ENCODE measurements at places on chromosomes 4 and X.

- no peak for DNase-seq
Observed at GRCh38 chr4:77500801-77501200, 104.8 kb upstream of the CXCL13 start.

- DNase-seq: no peak
Observed at GRCh38 chr4:147863111-147863747, 131.3 kb downstream of the ARHGAP10 start.

GRCh38 chr4:21979196-21979595 lies 30.6 kb upstream of the KCNIP4 start:
- DNase-seq: no peak

GRCh38 chr4:21012851-21013331 lies 312.6 kb downstream of the PACRGL start:
- no peak for DNase-seq

GRCh38 chr4:6730603-6731317 lies 14.8 kb downstream of the BLOC1S4 start:
- no peak for DNase-seq

DNA sequence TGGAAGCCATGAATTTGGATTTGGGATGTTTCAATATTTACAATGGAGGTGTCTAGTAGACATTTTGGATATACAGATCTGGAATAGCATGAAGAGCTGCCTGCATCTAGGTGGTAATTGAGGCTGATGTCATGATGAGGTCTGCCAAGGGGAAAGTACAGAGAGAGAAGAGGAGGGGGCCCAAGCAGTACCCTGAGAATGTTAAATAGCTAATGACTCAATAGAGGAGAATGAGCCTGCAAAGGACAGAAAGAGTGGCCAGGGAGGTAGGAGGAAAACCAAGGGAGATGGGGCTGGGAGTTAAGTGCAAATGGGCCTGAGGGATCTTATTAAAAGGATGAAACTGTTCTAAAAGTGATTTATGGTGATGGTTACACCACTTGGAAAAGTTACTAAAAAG lies 182.2 kb upstream of the KIT start:
- no peak for DNase-seq

DNA sequence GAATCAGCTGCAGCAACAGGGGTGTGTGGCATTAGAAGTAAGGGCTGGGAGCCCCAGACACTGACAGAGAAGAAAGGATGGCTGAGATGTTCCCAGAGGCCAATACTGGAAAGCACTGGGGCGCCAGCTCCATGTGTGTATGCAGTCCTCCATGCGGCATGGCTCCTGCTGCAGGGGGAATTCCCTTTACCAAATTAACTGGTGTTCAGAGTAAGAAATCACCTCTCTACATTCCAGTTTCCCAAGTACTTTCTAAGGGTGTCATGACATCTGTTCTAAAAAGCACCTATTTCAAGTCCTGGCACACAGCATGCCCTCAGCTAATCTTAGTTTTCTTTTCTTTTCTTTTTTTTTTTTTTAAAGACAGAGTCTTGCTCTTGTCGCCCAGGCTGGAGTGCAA lies 98.0 kb downstream of the MAML3 start:
- DNase-seq: no peak

- DNase-seq: no peak
Observed at GRCh38 chrX:98398542-98398941, 1514.8 kb downstream of the RPA4 start.

DNA sequence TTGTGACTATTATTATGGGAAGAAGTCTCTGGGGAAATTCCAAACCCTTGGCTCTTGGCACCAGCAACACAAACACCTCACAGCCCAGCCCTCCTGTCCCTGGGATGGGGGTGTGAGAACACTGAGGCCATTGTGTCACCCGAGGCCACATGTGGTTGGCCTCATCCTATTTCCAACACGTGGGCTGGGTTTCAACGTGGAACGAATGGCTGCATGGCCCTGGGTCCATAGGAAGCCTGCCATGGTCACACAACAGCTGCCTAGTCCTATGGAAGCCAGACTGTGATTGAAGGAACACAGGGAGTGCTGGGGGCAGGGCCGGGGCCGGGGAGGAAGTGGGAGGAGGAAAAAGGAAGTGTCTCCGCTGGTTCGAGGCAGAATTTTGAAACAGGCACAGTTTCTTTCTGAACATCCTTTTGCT lies 10.0 kb downstream of the CLCN4 start:
- DNase-seq: no peak

GRCh38 chr4:52951016-52951415 lies 88.9 kb downstream of the RASL11B start:
- DNase-seq: no peak

Data from activated CD8-positive, alpha-beta memory T cell treated with anti-CD3 and anti-CD28 coated beads for 24 hours (primary cell).